ENCODE measurements at places on chromosomes 7 and 10.

DNA sequence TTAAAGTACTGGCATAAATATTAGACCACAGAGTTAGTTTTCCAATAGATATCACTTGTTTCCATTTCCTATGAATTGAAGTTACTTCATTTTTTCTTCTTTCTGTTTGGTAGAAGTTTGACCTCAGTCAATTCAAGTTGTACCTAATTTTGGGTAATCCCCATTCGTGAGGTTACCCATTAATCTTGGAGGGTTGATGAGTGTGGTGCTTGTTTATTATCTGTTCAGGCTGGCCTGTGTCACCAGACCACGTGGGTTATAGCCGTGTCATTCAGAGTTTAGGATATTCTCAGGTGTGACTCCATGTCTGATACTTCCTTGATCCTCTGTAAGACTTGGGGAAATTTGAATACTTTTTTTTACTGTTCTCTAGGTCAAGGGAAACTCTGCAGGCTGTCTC, 133.9 kb upstream of the TPK1 start:
- no peak for DNase-seq

- DNase-seq = no peak
Measured at GRCh38 chr10:102627291-102627735, 17.0 kb upstream of the TRIM8 start.

DNA sequence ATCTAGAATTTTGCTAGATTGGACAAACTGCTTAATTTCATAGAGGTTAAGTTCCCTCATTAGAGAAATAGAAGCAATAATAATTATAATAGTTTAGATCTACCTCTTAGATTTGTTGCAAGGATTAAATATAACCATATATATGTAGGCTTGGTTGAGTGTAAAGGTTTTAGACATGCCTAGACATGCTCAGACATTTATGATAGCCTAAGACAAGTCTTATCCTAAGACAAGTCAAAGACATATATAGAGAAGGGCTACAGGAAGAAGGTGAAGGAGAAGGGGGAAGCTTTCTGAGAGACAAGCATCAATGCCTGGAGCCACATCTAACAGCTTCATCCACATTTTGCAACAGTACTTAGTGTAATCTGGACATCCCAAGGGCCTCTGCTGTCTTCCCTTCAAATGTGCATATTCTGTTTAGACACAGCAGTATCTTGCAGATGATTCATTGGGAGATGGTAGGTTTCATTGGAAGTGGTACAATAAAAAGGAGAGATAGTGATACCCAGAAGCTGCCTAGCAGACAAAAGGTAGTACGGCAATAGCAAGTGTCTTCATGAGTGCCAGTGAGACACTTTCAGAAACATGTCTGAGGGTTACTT, 146.5 kb downstream of the HGF start:
- no peak for DNase-seq

GRCh38 chr7:33061282-33061937, 1.2 kb downstream of the NT5C3A start:
- no peak for DNase-seq

- no peak for DNase-seq
Measured at GRCh38 chr7:91752102-91752501, 128.4 kb downstream of the MTERF1 start.

GRCh38 chr10:12431151-12432101, 82.1 kb downstream of the CAMK1D start:
- no peak for DNase-seq

All from omental fat pad (tissue), 4 donors.